ENCODE measurements at places on chromosomes 12 and 14. TPM values are rescaled to one million over a fixed set of nuclear protein-coding genes. Genes with fewer than 3 reads are reported as not detected.

GRCh38 chr12:11922361-11922760, 148.4 kb upstream of the BCL2L14 start:
- no peak for DNase-seq

GRCh38 chr12:87157791-87158190, 871.4 kb downstream of the C12orf50 start:
- peak; percentile 70 for DNase-seq

DNA sequence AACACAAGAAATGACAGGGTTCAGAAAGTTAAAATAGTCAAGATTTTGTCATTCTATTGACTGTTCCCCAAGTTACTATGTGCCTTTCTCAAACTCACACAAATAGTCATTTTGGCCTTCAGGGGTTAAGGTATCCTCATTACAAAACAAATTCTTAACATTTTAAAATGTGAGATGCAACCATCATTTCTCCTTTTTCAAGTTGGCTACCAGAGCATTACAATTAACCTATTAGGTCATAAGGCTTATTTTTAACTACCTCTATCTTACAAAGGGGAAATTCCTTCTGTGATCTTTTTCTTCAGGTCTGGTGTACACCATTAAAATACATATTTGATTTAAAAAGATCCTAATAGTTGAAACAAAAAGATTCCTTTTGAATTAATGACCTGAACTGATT, 61.2 kb downstream of the SLC38A1 start:
- DNase-seq = no peak

DNA sequence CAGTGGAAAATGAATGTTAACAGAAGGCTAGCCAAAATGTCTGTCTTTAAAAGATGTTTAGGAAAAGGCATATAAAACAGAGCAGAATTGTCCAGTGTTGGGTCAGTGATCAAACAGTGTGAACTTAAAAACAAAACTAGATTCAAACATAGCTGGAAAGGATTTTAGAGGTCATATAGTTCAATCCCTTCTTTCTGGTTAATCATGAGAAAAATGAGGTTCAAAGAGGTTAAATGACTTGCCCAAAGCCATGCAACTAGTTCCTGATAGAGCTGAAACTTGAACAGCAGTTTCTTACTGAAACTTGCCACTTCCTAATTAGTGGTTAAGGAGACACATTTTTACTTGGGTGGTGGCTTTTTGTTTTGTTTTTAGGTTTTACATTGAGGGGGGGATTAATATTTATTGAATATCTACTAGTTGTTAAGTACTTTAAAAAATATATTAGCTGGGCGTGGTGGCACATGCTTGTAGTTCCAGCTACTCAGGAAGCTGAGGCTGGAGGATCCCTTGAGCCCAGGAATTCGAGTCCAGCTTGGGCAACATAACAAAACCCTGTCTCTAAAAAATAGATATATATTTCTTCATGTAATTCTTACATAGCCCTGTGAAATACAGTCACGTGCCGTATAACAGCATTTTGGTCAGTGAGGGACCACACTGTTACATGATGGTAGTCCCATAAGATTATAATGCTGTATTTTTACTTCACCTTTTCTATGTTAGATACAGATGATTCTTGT, 20.4 kb downstream of the ACVR1B start:
- no peak for DNase-seq

DNA sequence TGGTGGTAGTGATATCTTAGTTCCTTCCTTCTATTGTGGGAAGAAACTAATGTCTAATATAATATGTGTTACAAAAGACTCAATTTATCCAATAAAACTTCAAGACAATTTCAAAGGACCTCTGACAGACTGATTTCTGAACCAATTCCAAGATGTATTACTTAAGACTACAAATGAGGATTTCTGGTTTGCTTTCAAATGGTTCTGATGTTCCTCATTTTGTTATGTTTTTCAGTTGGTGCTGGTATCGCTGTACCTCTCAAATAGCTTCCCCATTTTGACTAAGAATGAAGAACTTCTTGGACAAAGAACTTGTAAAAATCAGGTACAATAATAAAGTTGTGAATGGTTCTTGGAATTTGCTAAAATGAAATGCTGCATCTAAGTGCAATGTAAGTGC, 19.4 kb upstream of the MBIP start:
- DNase-seq = no peak

- DNase-seq = peak; percentile 31
Observed at GRCh38 chr12:122204167-122205052, 901 bp downstream of the B3GNT4 start.

LRIG3 gene
- total RNA-seq = 22.9 TPM

GRCh38 chr12:89019439-89020120, 332.7 kb downstream of the DUSP6 start:
- DNase-seq = peak; percentile 86

DNA sequence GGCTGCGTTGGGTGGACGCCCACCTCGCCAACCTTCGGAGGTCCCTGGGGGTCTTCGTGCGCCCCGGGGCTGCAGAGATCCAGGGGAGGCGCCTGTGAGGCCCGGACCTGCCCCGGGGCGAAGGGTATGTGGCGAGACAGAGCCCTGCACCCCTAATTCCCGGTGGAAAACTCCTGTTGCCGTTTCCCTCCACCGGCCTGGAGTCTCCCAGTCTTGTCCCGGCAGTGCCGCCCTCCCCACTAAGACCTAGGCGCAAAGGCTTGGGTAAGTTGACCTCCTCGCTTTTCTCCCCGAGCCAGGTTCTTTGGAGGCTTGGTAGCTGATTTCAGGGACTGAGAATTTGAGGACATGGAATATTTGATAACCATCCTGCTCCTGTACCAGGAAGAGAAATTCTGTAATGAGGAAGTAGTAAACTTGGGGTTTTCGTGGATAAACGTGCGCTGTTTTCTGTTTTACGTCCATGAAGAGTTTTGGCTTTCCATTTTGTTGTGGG, 530 bp downstream of the APAF1 start:
- peak; percentile 29 for DNase-seq

DNA sequence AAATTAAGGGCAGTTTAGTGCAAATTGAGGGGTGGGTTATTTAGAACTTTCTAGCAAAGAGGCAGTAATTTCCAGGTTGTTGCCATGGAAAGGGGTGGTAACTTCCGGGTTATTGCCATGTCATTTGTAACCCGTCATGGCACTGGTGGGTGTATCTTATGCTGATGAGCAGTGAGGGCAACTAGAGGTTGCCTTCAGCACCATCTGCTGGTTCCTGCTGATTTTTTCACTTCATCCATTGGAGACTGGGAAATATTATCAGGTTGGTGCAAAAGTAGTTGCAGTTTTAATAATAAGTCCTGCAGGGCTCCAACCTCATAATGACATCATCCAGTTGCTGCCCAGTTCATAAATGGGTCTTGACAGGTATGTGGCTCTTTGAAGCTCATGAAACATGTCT, 24.4 kb upstream of the SERPINA4 start:
- DNase-seq = no peak

DNA sequence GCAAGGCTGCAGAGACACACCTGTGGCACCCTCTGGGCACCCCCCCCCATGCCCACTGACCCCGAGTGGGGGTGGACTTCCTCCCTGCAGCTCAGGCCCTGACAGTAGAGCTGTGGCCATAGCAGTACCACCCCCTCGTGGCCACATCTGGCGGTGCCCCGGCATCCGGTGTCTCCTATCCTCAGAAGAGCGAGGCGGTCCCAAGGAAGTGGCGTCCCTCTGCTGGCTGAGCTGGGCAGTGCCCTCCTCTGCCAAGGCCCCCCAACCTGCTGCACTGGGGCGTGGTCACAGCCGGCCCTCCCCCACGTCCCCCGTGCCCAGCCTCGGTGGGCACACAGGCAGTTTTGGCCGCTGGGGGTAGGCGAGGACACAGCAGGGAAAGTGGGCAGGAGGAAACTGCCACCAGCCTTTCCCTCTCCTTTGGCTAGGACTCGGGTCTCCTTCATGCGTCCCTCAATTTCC, 6.0 kb upstream of the SLC6A12 start:
- DNase-seq = peak; percentile 89

DNA sequence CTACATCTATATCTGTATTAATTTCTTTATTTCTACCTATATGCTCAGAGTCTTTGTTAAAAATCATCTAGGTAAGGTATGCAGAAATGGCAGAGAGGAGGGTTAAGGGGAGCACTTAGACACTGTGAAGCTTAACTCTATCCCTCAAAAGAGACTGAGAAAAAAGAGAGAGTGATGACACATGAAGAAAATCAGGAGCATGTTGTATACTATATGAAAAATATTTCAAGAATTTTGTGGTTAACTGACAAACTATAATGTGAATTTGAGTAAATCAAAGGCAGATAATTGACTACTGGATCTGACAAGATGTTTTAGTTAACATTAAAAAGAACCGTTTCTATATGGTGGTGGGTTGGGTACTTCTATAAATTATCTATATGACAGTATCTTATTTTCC, 1814.2 kb upstream of the SEL1L start:
- DNase-seq = no peak

BICD1 gene
- total RNA-seq = 14.2 TPM

- peak; percentile 4 for DNase-seq
Observed at GRCh38 chr14:34797747-34798583, 77.2 kb downstream of the BAZ1A start.

DNA sequence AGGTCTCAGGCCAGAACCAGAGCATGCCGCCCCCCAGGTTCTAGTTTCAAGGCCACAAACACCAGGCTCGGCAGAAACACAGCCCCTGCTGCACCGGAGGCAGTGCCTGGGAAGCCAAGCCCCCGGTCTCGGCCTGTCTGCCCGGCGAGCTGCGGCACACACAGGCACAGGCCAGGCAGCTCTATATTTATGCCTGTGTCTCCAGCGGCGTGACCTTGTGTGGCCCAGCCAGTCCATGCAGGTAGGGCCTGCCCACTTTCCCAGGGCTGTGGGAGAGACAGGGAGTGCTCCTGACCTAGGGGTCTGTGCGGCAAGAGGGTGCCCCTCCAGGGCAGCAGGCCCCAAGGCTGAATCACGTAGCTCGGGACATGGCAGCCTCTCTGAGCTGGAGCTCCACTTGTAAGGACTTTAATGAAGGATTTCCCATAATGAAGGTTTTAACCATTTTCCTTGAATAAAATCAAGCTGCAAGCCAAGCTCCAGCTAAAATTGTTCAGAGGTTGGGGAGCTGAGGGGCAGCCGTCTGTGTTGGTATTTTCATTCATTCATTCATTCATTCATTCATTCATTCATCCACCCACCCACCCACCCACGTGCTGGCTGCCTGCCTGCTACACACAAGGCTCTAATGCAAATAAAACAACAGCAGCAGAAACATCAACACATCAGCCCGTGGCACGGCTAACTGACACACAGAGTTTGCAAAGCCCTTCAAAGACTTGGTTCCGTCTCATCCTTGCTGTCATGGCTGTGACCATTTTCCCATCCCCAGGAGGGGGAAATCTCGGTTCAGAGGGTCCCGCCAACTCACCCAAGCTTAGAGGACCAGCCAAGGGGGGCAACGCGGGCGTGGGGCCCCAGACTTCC, 92.0 kb downstream of the RFLNA start:
- peak; percentile 51 for DNase-seq

AQP6 gene
- not detected for total RNA-seq

TAS2R8 gene
- not detected for total RNA-seq

DNA sequence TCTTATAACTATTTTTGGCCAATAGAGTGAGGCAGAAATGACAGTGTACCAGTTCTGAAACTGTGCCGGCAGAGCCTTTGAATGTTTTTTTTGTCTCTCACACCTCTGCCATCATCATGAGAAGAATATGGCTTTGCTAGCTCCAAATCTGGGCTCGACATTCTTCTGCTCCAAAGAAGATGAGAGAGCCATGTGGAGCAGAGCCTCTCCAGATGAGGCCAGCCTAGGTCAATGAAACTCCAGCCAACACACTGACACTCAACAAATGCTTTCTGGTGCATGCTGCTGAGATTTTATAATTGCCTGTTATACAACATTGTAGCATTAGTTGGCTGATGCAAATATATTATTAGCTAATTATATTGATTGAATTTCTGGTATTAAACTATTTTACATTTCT, 154.7 kb downstream of the SLC38A4 start:
- DNase-seq = no peak

DNA sequence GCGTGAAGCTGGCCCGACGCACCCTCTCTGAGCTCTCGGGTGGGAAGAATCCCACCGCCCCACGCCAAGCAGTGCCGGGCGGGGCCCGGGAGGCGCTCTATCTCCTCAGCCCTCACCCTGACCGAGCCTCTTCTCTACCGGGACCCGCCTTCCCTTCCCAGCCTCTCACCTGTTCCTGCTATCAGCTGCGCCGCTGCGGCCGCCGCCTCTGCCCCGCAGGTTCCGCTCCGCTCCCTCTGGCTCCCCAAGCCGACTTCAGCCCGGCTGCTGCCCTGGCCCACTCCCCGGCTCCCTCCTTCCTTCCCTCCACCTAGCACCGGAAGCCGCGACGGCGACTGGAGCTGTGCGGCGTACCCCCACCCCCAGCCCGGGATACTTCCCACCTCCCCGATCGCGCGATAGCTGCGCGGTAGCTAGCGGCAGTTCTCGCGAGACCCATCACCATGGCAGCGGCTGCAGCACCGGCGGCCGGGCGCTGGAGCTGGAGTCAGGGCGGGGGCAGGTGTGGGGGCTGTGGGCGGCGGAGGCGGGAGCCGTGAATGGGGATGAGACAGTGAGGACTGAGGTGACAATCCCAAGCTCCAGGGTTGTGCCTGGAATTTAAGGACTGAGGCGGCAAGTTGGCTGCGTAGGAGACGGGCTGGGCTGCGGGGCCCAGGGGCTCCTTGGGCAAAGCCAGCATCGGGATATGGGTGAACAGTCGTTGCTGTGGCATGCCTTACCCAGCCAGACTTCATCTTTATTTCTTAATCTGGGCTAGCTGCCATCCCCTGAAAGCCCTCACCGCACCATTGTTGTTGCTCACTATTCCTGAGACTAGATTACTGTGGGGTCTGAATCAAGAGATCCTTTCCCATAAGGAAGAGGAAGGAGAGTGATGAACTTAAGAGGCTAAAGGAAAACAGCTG, at the start of gene ARF3:
TSS of gene ARF3 (minus strand) at position 347 of the 908 bp plus-strand sequence. CDS start 16,392 bp downstream, outside the sequence.
- peak; percentile 98 for DNase-seq

TSPAN19 gene
- 0.91 TPM for total RNA-seq

HHIPL1 gene
- total RNA-seq = 2.5 TPM

GRCh38 chr12:131221957-131222328, 268.2 kb downstream of the ADGRD1 start:
- no peak for DNase-seq

GRCh38 chr12:129109174-129110001, 256.1 kb downstream of the GLT1D1 start:
- DNase-seq = no peak

DNA sequence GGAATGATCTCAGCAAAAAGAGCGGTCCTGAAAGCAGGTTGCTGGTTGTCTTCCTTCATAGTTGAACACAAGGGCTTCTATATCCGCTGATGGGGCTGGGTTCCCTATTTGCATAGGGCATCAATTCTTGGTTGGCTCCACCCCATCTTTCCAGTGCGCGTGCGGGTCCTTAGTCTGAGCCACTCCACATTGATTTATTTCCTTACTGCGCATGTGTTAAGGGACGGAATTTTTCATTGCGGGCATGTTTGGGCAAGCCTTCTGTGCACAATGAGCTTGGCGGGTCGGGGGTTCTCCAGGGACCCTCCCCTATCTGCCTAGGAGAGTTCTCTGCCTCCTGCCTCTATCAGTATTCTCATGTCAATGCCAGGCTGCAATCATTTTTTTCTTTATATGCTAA, 21.2 kb upstream of the DLGAP5 start:
- DNase-seq = no peak
